ENCODE measurements at places on chromosomes 3 and 15.

GRCh38 chr3:157938154-157938779, 168.0 kb downstream of the SHOX2 start:
- no peak for DNase-seq

GRCh38 chr3:192284443-192285072, 442.8 kb downstream of the FGF12 start:
- no peak for DNase-seq

DNA sequence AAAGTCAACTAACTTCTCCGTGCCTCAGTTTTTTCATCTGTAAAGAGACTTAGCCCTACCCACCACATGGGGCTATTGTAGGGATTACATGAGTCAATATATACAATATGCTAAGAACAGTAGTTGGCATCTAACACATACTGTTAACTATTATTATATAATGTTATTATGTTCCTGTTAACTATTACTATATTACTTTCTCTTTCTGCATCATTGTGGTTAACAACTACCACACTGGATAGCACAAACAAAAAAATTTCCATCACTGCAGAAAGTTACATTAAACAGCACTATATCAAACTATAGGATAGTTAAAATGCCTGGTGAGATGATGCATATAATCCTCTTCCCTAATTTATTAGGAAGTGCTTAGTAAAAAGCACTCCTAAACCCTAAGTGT, 23.7 kb downstream of the STAG1 start:
- DNase-seq, result peak; percentile 6

DNA sequence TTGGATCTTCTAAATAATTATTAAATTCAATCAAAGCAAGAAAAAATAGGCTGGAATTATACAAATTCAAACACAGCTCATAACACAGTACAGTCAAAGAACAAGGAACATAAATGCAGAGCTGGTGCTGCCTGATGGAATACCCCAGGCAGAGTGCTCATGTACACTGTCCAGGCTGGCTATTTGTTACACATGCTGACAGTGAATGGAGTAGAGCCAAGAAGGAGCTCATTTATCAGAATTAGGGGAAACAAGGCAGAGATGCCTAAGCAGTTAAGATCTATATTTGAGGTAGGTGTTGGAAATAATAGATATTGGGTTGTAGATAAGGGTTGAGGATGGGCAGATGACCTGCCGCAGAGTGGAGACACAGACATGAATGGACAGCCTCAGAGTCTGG, 788.2 kb upstream of the ARPP21 start:
- no peak for DNase-seq

Data from inflammatory macrophage treated with lipopolysaccharide for 4 hours (primary cell).